ENCODE measurements at places on chromosomes 4 and X.

- no peak for DNase-seq
These were observed 9.7 kb downstream of the GIMD1 start for GRCh38 chr4:106358899-106359298.

GRCh38 chrX:40434947-40435346 is 145.8 kb upstream of the ATP6AP2 start:
- no peak for DNase-seq

GRCh38 chr4:858041-858481 is 32.1 kb upstream of the CPLX1 start:
- DNase-seq = no peak

DNA sequence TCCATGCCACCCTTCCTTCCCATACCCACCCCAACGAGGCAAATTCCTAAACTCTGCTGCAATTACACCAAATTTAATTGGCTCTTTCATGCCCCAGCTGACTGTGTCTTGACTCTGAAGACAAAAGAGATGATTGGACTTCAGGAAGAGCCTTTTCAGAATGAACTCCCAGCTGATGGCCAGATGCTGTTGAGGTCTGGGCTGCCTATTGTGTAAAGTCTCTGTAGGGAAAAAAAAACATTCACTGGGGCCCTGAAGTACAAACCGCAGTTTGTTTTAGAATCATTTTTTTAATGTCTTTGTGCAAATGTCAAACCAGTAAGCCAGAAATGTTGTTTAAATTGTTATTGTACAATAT is 174.8 kb downstream of the HHIP start:
- peak; percentile 18 for DNase-seq

DNA sequence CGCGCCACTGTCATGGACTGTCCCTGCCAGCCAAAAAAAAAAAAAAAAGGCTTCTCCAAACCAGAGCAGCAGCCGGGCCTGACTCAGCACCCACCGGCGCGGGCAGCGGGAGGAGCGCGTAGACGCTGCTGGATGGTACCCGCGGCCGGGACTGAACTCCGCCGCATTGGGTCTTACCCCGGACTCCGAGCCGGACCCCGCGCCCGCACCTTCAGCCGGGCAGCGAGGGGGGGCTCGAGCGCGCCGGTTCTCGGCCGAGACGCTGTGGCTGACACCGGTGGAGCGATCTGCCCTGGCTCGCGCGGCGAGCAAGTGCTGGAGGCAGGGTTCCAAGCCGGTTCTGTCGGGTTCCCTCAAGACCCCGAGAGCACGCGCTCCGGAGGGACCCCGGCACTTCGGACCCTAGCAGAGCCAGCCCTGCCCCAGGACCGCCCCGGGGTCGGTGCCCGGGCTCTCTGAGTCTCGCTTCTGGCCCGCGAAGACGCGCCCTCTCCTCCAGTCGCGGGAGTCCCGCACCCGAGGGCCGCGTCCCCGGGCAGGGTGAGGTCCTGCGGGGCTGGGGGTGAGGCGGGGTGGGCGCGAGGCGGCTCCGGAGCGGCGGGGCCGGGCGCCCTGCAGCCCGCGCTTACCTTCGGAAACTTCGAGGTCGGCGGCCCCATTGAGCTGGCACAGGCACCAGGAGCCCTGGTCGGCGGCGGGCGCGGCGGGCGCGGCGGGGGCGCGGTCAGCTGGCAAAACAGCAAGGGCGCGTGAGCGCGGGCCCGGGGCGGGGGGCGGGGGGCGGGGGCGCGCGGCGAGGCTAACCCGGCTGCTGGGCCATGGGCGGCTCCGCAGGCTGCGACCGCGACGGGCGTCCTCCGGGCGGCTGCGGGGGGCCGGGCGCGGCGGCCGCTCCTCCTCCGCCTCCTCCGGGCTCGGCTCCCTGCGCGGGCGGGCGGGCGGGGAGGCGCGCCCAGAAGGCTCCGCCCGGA is 11.8 kb upstream of the MAN2B2 start:
- no peak for DNase-seq

DNA sequence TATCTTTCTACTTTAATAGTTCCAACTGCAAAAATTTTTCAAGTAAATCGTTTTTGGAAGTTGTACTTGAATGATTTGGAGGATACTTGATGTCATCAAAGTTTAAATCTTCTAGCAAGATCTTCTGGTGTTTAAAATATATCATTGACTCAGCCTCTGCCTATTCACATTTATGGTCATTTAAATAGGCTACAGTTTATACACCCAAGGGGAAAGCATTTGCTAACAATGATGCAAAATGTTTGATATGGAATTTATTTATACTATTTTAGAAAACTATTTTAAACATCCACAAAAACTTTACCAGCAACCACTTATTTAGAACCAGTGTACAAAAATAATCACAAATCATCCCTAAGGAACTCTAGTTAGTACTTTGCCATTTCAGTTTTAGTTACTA is 123.3 kb upstream of the STIM2 start:
- DNase-seq = no peak

- peak; percentile 3 for DNase-seq
These were observed 1.0 kb upstream of the USP27X start for GRCh38 chrX:49878128-49878833.

DNA sequence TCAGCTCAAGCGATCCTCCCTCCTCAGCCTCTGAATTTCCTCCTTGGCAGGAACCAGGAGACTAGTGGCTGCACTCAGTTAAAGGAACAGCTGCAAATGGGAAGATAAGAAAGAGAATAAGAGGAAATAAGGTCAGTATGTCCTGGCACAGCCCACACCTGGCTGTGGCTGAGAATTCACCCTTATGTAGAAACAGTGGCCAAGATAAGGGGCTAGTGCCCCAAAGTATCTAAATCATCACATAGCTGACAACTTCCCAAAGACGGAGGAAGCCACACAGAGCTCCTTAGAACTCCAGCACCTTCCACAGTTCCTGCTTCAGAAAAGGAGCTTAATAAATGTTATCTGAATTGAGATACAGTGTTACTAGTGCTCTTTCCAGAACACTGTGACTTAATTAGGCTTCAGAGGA is 2.3 kb upstream of the CHIC2 start:
- no peak for DNase-seq

- peak; percentile 63 for DNase-seq
These were observed 1.2 kb upstream of the MORF4L2 start for GRCh38 chrX:103687696-103688201.

GRCh38 chr4:158958489-158959270 is 144.2 kb upstream of the RAPGEF2 start:
- DNase-seq = no peak

DNA sequence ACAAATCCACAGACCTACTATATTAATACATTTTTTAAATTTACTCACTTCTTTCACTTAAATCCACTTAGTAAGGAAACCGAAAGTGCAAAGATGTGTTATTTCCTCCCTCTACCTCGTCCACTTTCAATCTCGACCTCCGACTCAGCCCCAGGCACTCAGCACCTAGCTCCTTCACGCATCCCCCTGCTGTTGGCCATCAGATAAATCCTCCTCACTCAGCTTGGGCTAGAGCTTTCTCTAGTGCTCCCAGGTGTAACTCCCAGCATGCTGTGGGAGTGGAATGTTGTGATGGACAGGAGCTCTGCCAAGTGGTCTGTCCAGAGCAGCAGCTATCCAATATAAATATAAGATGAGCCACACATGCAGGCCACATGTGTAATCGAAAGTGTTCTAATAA is 26.7 kb upstream of the TEC start:
- no peak for DNase-seq

- DNase-seq = no peak
These were observed 142.6 kb upstream of the LEF1 start for GRCh38 chr4:108311313-108311712.

- DNase-seq = no peak
These were observed 446.5 kb downstream of the SPRY1 start for GRCh38 chr4:123843137-123843536.

- DNase-seq = no peak
These were observed 2.6 kb downstream of the RGN start for GRCh38 chrX:47080915-47081236.

GRCh38 chr4:6471307-6472007 is 957 bp downstream of the PPP2R2C start:
- no peak for DNase-seq

GRCh38 chr4:180391613-180392012 is 1851.6 kb upstream of the TENM3 start:
- DNase-seq = no peak

- DNase-seq = no peak
These were observed 57.2 kb upstream of the PUDP start for GRCh38 chrX:7205037-7205577.

DNA sequence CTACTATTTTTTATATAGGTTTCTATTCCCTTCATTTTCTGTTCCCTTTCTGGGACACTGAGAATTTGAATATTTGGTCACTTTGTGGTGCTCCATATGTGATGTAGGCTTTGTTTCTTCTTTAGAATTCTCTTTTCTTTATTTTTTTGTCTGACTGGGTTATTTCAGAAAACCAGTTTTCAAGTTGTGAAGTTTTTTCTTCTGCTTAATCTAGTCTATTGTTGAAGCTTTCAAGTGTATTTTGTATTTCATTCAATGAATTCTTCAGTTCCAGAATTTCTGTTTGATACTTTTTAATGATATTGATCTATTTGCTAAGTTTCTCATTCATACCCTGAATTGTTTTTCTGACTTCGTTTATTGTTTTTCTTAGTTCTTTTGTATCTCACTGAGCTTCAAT is 96.2 kb upstream of the HAND2 start:
- no peak for DNase-seq

DNA sequence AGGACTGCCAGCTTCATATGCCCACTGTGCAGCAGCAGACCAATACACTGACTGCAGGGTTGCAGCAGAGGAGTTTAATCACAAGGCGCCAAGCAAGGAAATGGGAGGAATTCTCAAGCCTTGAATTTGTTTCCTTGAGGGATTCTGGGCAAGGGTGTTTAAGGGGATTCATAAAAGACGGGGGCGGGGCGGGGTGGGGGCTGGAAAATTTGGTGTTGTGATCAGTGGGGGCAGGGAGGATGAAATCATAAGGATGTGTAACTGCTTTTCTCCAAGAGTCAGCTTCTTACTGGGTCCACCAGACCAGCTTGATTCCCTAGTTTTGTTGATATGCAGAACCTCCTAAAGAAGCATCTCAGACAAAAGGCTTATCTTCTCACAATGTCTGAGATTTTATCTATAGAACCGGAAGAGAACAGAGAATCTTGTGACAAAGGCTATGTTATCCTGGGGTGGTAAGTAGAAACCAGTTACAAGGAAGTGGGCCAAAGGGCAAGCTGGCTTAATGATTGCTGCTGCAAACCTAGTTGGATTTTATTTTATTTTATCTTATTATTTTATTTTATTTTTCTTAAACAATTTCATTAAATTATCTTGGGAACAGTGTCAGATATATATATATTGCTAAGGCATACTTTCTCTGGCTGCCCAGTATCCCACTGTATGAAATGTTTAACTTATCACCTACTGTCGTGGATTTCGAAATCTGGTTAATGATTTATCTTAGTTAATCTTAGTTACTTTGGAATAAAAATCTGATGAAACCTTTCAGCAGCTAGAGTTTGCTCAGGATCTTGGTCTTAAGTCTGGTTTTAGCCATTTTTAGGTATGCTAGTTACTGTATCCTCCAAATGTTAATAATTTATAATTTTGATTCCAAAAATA is 276.4 kb downstream of the RPA4 start:
- peak; percentile 11 for DNase-seq

- DNase-seq = no peak
These were observed 168.7 kb downstream of the DLG3 start for GRCh38 chrX:70613295-70613694.

DNA sequence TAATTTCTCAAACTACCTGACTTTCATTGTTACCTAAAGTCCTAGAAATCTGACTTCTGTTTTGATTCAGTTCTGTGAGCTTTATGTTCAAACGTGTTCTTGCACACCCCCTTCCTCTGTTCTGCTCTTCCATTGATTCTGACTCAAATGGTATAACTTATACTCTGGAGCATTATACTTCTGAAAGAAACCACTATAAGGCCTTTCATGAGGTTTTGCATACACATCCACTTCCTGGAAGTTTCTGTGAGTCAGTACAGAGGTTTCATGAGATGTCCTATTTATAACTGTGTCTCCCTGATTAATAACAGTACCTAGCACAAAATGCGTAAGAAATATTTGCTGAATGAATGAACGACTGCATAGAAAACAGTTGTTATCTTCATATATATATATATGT is 540.2 kb upstream of the CT83 start:
- no peak for DNase-seq

DNA sequence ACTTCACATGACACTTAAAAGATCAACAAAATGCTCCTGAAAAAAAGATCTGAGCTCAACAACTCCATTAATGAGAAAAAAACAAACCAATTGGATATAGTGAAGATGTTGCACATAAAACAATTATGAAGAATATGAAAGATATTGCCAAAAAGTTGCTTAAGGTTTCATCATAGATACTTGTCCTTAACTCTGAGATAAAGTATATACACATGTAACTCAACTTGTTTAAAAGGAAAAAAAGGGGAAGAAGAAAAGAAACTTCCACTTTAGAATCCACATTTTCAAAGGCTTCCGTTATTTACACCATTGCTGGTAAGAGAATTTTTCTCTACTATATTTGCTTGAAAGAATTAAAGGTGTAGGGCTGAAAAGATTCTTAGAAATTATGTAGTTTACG is 2.7 kb downstream of the AFAP1 start:
- no peak for DNase-seq

DNA sequence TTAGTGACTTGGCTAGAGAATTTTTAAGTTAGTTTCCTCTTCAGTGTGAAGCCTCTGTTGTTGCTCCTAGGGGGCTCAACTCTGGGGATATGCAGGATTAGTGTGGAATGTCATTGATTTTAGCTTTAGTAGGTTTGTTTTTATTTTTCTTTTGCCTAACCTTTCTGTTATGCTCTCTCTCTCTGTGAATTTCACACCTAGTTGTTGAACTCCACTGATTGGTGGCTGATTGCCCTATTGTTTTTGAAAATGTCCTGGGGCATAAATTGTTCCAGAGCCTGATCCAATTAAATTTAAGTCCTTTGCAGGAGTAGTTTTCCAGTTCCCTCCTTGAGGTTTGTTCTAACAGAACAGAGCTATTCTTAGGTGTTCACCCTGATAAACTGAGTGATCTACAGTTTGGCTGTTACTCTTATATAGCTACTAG is 393.3 kb upstream of the CTSO start:
- DNase-seq = no peak

GRCh38 chrX:123975180-123975579 is 13.7 kb downstream of the STAG2 start:
- no peak for DNase-seq

GRCh38 chr4:174869339-174869738 is 40.3 kb upstream of the GLRA3 start:
- no peak for DNase-seq

All from neuronal stem cell (in vitro differentiated cells).